NCI-H774 (cell line): ENCODE measurements at places on chromosomes 1 and 21.
A peak's percentile ranks its signal among the peaks of the same experiment; 100 is the strongest.

- no peak for DNase-seq
Measured at GRCh38 chr1:54967372-54967771, 13.1 kb upstream of the TMEM61 start.

GRCh38 chr1:156705321-156705917, at the start of gene CRABP2:
Gene CRABP2 (minus strand): TSS chr1:156705583. CDS start chr1:156705446, 137 bp downstream.
- no peak for DNase-seq

DNA sequence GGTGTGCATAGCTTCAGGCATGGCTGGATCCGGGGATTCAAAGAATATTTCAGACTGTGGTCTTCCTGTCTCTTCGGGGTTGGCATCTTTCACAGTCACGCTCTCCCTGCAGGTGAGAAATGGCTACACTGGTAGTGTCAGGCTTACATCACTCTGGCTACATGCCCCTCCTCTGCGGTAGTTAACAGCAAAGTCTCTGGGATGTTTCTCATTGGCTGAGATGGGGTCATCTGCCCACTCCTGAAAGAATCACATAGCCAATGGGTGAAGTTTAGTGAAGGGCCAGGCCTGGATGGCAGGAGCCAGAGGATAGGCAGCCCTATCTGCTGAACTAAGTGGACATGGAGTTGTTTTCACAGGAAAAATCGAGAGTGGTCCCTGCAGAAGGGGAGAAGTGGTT, 356.5 kb downstream of the MATN1 start:
- DNase-seq = no peak

DNA sequence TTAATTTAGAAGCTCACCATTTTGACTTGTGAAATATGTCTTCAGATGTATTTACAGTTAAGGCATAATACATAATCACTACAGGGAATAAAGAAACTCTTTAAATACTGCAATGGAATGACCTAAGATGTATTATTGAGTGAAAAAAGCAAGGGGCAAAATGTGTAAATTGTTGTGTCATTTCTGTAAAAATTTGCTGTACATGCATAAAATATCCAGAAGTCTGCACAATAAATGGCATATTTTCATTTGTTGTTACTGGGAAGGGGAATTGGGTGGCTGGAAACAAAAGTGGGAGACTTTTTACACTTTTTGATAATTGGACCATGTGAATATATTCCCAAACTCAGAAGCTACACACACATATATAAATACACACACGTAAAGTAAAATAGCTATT, 17.1 kb downstream of the LRIG2 start:
- no peak for DNase-seq

DNA sequence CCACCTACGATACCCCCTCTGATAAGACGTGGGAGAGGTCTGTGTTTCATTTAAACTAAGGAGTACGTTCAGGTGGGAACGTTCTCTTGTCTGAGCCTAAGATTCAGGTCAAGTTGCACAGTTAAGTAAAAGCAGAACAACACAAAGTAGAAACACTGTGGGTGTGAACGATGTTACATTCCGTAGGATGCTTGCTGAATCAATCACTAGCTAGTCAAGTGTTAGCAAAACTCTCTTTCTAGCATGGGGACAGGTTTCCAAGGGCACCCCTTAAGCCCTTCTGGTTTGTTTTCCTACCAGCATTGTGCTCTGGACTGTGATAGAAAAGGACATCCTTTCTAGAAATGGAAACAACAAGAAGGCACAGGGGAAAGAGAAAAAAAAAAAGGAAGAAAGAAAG, 13.3 kb downstream of the C1orf162 start:
- no peak for DNase-seq

DNA sequence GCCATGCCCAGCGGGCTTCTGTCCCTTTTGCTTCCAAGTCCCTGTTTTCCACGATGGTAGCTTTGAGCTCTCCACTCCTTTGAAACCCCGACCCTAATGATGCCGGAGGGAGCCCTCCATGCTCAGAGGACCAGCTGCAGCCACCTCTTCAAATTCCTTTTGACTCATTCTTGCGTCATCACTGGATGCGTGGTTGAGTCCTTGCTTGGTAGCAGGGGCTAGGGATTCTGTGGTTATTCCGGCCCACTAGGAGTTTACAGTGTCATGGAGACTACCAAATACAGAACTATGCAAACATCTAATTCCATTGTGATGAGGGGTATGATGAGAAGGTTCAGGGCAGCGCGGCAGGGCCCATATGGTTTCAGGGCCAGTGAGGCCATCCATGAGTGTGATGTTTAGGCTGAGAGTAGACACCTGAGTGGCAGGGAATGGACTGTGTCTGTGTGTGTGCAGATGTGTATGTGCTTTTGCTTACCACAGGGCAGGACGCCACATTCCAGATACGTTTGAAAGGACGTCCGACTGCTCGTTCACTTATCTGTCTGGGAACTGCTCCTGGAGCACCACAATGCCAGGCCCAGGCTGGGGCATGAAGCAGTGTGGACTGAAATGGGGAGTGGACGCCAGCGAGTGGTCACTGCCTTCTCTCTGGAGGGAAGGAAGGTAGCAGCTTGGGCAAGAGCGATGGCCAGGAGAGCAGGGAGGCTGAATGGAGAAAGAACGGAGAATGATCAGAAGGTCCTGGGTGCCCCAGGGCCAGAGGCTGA, 30.4 kb upstream of the ZBTB21 start:
- DNase-seq = no peak

DNA sequence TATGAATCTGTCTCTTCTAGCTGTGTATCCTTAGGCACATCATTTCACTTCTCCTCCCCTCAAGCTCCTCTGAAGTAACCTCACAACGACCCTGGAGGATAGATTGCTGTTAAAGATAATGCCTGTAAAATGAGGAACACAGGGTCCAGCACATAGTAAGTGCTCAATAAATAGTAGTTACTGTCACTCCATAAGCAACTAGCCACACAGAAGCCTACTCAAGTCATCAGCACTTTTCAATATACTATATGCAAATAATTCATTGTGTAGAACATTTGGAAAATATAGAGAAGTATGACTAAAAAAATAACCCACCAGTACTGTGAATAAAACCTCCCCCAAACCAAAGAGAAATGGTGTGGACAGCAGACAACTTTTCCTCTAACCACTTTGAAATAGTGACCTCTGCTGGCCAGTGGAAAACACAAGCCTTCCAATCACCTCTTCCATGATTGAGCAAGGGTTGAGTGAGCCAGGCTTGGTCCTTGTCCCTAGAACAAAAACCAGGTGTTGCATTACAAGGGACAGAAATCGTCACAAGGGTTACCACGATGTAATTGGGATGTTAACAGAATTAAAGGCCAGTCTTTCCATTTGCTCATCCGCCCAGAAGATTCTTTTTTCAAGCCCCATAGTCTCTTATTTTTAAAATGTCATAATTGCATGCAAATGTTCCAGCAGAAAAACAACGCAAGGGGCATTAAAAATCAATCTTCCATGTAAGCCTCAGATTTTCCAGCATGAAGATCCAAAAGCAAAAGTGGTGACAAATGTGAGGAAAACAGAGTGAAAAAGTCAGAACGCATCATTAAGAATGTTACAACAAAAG, 15.7 kb upstream of the GLIS1 start:
- peak; percentile 21 for DNase-seq

DNA sequence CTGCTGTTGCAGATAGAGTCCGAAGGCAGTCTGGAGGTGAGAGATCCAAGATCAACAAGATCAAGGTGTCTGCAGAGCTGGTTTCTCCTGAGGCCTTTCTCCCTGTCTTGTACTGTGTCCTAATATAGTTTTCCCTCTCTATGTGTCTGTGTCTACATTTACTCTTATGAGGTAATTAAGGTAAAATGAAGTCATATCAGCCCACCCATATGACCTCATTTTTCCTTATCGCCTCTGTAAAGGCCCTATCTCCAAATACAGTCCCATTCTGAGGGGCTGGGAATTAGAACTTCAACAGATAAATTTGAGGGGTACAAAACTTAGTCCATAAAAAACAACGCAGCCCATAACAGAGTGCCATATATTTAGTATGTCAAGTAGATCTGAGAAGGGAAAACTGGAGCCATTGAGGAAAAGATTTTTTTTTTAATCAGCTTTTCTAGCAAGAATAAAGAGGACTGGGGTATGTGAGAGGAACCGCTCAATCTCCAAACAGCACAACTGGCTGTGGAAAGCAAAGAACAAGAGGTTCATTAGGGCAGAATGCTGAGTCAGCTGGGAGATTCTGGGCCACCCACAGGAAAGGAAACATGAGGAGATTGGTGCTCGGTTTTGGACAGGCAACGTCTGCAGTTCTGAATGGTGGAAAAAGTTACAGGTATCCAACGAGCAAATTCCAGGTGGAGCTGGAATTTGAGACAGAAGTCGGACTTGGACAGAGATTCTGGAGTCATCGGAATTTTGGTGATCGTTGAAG, 65.7 kb downstream of the MAP3K21 start:
- no peak for DNase-seq

DNA sequence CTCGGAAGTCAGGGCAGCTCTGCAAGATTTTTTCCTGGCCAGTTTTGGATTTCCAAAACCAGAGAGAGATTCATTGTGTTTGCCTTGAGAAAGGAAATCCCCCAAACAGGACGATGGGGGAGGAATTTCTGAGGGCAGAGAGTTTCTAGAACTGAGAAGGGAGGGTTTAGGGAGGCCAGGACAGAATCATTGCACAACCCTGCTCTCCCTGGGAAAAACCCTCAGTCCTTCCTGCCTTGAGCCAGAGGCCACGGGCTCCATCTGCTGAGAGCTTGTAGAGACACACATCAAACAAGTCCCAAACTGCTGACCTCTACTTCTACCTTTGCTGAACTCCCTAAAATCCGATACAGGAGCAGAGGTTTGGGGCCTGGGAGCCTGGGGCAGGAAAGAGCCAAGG, 99.7 kb downstream of the NMNAT2 start:
- DNase-seq = no peak

GRCh38 chr1:172515436-172515835, 17.5 kb upstream of the SUCO start:
- DNase-seq = no peak
